Activated naive CD8-positive, alpha-beta T cell treated with anti-CD3 and anti-CD28 coated beads for 36 hours (primary cell): ENCODE measurements at places on chromosomes 2 and 18.

- peak; percentile 44 for DNase-seq
Measured at GRCh38 chr2:227462462-227462951, 9.4 kb upstream of the AGFG1 start.

- no peak for DNase-seq
Measured at GRCh38 chr2:99850084-99850710, 292.2 kb downstream of the AFF3 start.

GRCh38 chr2:139963863-139964355 is 1183.7 kb upstream of the NXPH2 start:
- DNase-seq: no peak

DNA sequence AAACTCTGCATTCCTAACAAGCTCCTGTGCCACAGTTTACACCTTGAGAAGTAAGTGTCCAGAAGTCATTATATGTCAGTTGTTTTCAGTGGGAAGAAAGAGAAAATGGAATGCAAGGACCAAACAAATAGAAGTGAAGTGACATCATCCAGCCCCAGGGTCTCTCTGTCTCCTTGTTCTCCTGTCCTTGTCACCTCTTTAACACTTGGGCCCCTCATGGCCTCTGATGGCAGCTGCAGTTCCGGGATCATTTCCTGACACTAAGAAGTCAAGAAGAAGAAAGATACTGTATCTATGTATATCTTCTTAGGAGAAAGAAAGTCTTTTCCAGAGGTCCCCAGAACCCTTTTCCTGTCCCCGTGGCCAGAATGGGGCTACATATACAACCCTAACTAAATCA is 2.8 kb upstream of the CFAP221 start:
- no peak for DNase-seq

GRCh38 chr2:177239932-177240630 is 24.4 kb downstream of the NFE2L2 start:
- no peak for DNase-seq

GRCh38 chr2:195343540-195343939 is 313.5 kb upstream of the SLC39A10 start:
- no peak for DNase-seq

- no peak for DNase-seq
Measured at GRCh38 chr2:78644854-78645253, 380.6 kb upstream of the REG3G start.

DNA sequence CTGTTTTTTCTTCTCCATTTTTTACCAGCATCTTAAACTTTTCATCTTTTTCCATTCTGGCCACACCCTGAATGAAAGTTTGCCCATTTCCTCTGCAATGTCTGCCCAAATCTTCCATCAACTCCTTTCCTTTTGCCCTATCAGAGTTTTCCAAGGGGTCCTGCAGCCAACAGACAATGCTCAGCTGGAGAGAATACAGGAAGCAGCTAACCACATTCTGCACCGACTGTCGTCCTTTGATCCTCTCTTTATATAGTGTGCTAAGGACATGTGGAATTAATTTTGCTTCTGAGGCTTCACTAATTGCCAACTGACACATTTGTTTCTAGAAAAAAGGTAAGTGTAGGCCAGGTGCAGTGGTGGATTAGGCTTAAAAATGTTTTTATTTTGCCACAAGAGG is 50.5 kb upstream of the DLX2 start:
- no peak for DNase-seq

GRCh38 chr2:84969511-84970209 is 1.3 kb upstream of the KCMF1 start:
- peak; percentile 20 for DNase-seq

- DNase-seq: no peak
Measured at GRCh38 chr2:27808418-27808817, 36.9 kb downstream of the MRPL33 start.

DNA sequence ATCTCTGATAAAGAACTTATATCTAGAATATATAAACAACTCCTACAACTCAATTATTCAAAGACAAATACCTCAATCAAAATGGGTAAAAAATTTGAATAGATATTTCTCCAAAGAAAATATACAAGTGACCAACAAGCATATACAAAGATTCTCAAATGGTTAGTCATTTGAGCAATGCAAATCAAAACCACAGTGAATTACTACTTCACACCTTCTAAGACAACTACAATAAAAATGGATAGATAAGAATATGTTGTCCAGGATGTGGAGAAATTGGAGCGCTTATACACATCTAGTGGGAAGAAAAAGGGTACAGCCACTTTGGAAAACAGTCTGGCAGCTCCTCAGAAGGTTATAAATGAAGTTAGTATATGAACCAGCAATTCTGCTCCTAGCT is 332.9 kb downstream of the TGIF1 start:
- no peak for DNase-seq

DNA sequence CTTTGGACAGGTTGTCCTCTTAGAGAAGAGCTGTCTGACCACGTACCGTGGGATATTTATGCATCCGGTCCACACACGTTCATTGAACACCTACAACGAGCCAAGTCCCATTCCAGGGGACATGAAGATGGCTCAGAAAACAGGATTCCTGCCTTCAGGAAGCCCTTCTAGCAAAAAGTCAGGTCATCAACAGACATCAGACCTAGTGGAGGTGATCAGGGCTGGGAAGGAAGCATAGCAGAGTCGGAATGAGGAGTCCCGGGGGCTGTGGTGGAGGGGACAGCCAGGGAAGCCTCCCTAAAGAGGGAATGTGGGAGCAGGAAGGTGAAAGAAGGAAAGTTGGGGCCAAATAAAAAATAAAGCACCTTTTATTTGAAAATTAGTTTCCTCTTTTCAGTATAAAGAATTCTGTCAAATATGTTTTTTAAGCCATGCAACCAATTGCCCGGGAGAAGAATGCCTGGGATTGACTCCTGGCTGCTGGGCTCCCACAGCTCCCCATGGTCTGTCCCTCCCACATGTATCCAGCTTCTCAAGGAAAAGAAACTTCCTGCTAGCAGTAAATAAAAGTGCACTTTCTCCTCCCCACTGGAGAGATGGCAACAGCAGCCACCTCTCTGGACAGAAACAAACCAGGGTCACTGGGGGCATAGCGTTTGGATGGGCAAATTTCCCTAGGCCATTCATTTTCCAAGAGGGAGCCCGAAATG is 144.8 kb downstream of the SMAD7 start:
- no peak for DNase-seq

DNA sequence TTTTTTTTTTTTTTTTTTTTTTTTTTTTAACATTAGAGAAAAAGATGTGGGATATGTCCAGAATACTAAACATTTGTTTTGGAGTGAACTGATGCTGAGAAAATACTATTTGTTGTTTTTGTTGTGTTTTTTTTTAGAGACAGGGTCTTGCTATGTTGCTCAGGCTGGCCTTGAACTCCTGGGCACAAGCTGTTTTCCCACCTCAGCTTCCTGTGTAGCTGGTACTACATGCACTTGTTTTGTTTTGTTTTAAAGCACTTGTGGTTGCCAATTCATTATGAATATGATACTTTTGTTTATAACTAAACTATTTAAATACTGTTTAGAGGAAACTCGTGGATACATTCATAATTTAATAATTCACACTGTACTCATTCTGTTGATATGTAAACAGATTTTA is 33.4 kb upstream of the DYSF start:
- no peak for DNase-seq

DNA sequence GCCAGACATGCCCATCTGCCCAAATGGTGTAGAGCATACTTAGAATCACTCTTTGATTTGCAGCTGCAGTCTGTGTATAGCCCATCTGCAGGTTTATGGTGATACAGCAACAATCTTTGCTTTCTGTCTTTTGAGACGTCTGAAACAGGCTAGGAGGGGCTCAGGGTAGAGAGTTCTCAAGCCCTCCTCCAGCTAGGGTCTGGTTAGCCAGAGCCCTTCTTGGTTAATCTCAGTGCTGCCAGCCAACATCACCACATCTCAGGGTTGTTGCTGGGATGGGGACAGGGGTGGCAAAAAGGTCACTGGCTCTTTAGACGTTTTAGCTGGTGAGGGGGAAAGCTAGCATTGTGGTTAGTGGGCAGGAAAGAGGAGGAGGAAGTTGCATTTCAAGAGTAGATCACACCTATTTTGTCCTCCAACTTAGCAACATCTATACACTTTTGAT is 136.6 kb upstream of the ACAA2 start:
- DNase-seq: no peak

DNA sequence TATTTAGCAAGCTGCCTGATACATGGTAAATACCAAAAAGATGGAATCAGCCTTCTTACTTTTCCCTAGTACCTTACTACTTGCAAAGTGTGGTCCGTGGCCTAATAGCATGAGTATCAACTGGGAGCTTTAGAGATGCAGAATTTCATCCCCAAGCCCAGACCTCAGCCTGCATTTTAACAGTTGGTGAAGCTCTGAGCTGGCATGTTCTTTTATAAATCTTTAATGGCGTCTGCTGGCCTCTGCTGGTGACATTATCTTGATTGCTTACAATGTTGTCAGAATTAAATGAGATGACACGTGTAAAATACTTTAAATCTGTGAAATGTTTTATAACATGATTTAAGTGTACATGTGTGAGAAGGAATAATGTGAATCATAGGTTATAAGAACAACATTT is 115.1 kb upstream of the NOSTRIN start:
- DNase-seq: no peak

DNA sequence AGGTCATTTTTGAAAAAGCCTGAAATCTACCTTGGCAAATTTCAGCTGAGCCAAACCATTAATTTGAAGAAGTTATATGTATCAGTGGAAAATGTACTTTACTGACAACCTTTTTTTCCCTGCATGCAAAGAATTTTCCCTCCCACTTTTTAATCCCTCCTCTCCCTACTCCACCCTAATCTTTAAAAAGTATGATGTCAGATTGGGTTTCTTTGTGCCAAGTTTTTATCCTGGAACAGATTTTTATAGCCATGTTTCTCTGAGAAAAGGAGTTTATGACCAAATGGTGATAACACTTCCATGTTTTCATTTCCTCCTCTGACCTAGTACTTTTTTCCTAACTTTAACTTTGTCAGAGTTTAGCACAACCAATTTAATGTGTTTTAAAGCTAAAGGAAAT is 250.3 kb upstream of the FOSL2 start:
- no peak for DNase-seq

DNA sequence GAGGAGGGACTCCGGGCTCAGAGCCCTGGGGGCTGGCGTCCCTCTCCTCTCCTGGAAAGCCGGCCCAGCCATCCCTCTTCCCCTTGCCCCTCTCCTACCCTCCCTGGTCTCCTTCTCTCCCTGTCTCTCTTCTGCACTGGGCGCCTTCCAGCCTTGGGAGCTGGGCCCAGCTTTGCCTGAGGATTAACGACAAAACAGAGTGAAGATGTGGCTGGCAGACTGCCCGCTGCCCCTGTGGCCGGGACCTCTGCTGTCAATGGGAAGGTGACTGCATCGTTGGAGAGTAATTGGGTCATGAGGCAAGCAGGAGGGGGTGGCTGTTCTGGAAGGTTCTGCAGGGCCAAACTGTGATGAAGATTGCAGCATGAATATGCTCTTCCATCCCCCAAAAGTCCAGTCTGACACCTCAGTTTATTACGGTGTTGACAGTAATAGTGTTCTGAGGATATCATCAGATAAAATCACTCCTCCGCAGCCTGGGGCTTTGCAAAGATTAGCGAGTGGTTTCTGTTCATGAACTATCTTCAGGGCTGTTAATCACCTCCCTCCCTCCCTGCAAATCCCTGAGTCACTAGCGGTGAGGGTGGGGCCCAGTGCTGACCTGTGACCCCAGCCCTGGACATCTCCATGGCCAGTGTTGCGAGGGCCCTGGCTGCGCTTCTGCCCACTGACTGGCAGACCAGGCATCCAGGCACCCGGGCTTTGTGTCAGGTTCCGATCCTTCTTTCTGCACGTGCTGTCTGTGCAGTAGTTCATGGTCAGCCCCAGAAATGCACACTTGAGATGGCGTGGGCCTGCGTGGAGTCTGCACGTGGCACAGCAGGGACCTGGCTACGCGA is 23.0 kb downstream of the RTP5 start:
- no peak for DNase-seq

GRCh38 chr2:26681656-26682055 is 10.9 kb upstream of the KCNK3 start:
- no peak for DNase-seq

DNA sequence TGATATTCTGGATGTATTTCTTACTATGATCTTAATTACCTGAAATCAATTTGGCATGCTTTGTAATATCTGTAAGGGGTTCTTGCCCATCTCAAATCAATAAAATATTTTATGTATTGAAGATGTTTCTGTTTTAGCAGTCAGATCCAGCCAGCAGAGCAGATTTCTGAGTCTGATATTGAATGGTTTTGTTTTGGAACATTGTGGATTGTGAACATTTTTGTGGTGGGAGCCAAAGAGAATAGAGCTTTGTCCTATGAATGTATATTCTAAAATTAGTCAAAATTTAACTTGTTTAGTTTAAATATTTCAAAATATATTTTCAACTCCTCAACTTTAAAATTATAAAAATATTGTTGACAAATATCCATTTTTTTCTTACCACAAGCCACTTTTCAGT is 197.0 kb downstream of the UBE2E3 start:
- no peak for DNase-seq

DNA sequence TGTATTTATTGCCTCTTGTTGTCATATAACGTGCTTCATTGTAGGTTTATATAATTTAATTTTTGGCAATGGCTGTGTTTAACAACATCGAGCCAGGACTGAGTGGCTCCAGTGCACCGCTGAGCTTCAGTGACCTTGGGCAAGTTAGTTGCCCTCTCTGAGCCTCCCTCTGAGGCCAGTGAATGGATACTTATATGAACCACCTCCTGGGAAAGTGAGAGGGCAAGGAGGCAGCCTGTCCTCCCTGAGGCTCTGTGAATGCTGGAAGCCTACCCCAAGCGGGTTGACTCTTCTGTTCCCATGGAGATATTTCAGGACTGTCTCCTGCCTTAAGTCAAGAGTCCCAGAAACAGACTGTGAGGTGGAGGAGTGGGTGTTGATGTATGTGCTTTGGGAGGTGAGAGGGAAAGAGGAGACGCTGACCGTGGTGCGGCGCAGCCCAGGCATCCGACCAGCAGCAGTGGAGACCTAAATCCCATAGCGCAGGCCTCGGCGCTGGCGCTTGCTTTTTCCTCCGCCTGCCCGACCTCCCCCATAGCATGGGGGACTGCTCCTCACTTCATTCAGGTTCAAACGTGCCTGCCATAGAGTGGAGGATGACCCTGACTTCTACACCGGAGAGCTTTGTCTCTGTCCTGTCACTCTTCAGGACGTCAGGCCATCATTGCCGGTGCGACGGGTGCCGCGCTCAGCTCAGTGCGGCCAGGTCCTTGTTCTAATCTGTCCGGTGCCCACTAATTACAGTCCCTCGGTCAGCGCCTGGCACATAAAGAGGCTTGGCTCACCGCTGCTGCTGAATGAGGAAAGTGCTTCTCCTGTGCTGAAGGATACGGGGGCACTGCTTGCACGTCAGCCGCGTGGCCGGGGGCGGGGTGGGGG is 167.3 kb upstream of the HS6ST1 start:
- DNase-seq: no peak

DNA sequence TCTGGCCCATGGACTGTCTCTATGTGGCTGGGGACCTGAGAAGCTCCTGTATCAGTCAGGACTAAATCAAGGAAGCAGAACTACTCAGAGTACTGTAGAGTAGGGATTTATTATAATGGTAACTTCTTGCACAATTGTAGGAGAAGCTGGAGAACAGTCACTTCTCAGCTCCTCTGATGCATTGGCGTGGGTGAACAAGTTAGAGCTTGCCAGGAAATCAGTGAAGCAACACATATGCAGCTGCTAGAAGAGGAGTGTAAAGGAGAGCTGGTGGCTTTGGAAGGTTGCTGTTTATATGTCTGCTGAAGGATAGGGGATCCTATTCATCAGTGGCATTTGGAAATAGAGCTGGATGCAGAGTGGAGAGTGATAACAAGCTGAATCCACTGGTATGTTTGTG is 215.5 kb upstream of the CWC22 start:
- no peak for DNase-seq
